ENCODE measurements at places on chromosomes 5 and 9.

DNA sequence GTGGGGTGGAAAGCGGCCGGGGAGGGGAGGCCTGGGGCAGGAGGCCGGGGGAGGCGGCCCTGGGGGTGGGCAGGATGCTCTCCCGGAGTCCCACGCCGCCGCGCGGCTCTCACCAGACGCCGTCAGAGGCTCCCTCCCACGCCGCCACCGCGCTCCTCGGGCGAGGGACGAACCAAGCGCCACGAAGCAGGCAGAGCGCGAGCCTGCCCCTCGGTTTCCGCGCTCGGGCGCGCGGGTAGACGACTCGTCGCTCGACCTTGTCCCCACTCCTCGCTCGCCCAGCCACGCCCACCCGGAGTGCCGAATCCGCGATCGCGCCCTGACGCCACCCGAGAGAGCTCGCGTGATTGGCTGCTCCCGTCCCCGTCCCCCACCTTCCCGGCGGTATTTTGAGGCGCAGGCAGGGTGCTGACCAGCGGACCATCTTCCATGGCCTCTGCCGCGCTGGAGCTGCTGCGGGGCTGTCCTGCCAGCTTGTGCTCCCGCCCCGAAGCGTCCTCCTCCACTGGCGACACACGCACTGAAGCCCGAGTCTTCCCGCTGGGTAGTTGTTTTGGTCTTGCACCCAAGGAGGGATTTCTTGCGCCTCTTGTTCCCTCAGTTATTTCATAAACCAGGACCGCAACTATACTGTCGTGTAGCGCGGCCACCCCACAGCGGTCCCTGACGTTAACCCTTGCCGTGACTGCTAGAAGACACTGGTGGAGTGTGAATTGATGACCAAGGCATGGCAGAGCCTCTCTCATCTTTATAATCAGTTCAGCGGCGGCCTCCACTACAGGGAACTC, at the start of gene GNE:
TSS of gene GNE (minus strand) at position 241 of the 788 bp plus-strand sequence. CDS start 9,093 bp downstream, outside the sequence.
- DNase-seq: peak; percentile 96

- no peak for DNase-seq
Measured at GRCh38 chr5:149237662-149238061, 34.0 kb upstream of the AFAP1L1 start.

GRCh38 chr9:69649566-69650250, 22.5 kb downstream of the APBA1 start:
- no peak for DNase-seq

DNA sequence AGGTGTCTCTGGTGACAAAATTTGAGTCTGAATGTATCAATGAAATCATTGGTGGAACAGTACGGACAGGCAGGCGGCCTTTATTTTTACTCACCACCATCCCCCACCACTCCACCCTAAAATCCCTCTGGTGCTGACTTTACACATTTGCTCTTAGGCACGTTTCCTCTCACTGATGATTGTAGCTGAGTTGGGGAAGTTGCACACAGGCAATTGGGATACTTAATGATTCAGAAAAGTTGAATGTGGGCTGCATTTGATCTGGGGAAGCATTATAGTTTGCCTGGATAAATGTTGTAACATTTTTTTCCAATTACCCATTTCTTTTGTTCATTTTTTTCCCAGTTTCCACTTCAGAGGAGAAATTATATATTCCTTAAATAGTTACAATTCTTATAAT, 658.4 kb downstream of the TLR4 start:
- no peak for DNase-seq

GRCh38 chr9:20599195-20599594, 23.1 kb downstream of the MLLT3 start:
- no peak for DNase-seq

DNA sequence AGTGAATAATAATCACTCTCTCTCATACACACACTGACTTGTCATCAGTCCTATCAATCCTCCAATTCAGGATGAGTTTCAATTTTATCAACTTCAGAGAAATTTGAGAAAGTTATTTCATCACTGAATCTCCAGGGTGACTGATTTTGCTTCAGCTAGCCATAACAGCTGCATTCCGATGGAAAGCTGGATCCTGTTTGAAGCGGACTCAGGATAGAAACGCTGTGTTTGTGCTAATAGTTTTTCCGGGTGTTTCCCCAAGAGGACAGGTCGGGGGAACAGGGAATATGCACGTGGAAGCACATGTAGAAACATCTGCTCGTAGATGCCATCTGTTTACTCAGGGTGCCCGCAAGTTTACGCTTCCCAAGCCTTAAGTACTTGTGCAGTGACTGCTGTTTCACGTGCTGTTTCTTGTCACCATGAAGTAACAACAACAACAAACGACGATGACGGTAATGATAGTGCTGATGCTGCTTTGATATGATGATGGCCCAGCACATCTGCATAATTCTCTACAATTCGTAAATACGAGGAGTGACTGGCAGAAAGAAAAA, 263.7 kb upstream of the DAPK1 start:
- no peak for DNase-seq

- DNase-seq: no peak
Measured at GRCh38 chr5:78512435-78512834, 136.1 kb downstream of the LHFPL2 start.

DNA sequence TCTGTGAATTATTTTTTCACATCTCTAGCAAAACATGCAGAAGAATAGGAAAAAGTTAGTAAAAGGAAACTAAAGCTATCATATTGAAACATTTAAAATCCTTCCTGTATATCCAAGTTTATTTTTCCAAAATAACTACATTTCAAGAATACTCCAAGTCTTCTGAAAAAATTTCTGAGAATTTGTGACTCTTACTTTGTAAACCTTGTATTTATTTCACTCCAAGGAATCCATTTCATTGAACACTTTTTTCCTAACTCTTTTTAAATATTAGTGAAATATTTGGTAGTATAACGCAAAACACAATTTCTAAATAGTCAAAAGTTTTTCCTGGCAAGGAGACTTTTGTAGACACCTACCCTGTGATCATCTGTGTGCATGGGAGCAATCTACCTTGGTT, 19.3 kb downstream of the ECM2 start:
- no peak for DNase-seq

Data from CD4-positive, CD25-positive, alpha-beta regulatory T cell (primary cell).